Omental fat pad (tissue), 4 donors: ENCODE measurements at places on chromosomes 4 and X. TPM values are rescaled to one million over a fixed set of nuclear protein-coding genes. Genes with fewer than 3 reads are reported as not detected.

ACSL1 gene
- total RNA-seq: 1,142 TPM

SSX2B gene
- total RNA-seq: not detected

CLCN5 gene
- total RNA-seq: 8.3 TPM

TEX11 gene
- total RNA-seq: not detected

PYURF gene
- total RNA-seq: 92.7 TPM

BEX1 gene
- total RNA-seq: 0.69 TPM

MAGEA4 gene
- not detected for total RNA-seq

LRCH2 gene
- total RNA-seq: 3.3 TPM

CRMP1 gene
- total RNA-seq: 0.28 TPM

NPNT gene
- total RNA-seq: 28.7 TPM

SYP gene
- 1.7 TPM for total RNA-seq

CXCR3 gene
- total RNA-seq: not detected

SPANXN1 gene
- total RNA-seq: not detected

ZNF141 gene
- total RNA-seq: 49.6 TPM

ERAS gene
- total RNA-seq: not detected

COL25A1 gene
- 7.1 TPM for total RNA-seq

AKAP14 gene
- not detected for total RNA-seq

SLC10A6 gene
- 5.8 TPM for total RNA-seq

CLGN gene
- 0.48 TPM for total RNA-seq

SMAD1 gene
- total RNA-seq: 16.8 TPM

PIN4 gene
- 11.2 TPM for total RNA-seq

CT55 gene
- not detected for total RNA-seq

IQCM gene
- not detected for total RNA-seq

MAGEB10 gene
- total RNA-seq: not detected

RASSF6 gene
- total RNA-seq: not detected

ABLIM2 gene
- total RNA-seq: 10.1 TPM

RS1 gene
- total RNA-seq: not detected

ARMCX1 gene
- 32.9 TPM for total RNA-seq

SOD3 gene
- 73.8 TPM for total RNA-seq
